CD4-positive, alpha-beta T cell treated with Interleukin-2 at 100 ng/mL for 4 hours (primary cell): ENCODE measurements at places on chromosomes 4 and X.
A peak's percentile ranks its signal among the peaks of the same experiment; 100 is the strongest.

GRCh38 chrX:14352511-14352910 is 176.8 kb upstream of the GLRA2 start:
- no peak for DNase-seq

DNA sequence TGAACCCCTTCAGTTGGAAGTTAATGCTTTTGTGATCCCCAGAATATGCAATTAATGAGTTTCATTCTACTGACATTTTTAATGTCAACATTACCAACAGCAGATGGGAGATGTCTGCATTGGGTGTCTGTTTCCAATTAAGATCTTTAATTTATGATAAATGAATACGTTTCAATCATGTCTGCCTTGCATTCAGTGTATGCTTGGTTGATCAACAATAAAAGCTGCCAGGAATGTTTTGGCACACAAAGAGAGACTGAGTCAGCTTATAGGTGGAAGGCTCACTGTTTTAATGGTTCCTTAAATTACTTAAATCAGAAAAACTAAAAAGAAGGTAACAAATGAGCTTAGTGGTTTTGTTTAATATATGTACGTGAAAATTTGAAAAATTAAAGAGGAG is 359.9 kb upstream of the CNKSR2 start:
- no peak for DNase-seq

- no peak for DNase-seq
Observed at GRCh38 chr4:169151671-169152070, 119.1 kb downstream of the SH3RF1 start.

GRCh38 chr4:36337665-36338185 is 56.3 kb downstream of the DTHD1 start:
- DNase-seq = no peak

GRCh38 chr4:98996056-98996764 is 689 bp downstream of the METAP1 start:
- peak; percentile 49 for DNase-seq

GRCh38 chr4:41331224-41331623 is 74.5 kb downstream of the UCHL1 start:
- DNase-seq = no peak

DNA sequence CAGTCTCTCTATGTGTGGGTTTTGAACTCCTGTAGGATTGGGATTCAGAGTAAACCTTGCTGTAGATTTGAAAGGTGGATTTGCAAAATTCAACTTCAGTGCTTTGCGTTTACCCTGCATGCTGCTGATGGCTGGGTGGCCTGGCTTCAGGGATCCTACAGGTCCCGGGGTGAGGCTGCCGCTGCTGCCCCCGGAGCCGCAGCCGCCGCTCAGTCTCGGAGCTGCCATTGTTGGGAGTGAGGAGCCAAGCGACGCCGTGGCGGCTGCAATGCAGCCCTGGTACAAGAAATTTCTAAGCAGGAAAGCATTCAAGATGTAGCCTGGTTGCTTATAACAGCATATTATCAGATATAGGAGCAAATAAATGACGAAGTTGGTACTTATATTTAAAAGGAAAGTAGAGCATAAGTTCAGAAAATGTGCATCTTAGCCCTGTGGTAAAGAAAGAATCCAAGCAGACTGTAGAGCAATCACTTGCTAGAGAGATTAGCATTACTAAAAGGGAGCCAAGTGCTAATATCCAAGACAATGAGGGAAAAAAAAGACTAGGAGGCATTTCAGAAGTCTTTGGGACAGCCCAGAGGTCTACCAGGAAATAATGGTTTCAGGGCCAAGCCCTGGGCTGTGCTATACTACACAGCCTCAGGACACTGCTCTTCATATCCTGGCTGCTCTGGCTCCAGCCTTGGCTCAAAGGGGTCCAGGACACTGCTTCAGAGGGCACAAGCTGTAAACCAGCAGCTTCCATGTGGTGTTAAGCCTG is 36.9 kb upstream of the CHIC1 start:
- no peak for DNase-seq

DNA sequence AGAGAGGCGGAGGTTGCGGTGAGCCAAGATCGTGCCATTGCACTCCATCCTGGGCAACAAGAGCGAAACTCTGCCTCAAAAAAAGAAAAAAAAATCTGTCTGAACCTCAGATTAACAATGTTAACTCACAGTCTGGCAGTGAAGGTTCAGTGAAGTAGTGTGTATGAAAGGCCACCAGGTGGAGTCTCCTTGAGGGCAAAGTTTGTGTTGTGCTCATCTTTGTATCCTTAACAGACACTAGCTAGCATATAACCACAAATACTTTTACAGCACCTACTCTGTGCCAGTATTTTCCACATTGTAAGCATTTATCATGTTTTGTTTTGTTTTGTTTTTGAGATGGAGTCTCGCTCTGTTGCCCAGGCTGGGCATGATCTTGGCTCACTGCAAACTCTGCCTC is 46.0 kb upstream of the MGST2 start:
- DNase-seq = no peak

DNA sequence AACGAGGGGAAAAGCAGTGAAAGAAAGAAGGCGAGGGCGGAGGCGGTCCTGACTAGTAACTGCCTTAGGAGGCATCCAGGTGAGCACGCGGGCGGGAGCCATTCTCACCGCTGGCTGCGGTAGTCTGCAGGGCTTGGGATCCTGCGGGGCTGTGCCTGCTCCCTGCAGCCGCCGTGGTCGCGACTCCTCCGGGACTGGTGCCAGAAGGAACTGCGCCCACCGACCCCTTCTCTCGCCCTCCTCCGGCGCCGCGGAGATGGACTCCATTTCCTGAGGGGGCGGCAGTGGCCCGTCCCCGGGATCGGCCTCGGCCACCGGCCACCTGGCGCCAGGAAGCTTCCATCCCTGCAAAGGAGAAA is 543 bp downstream of the NFXL1 start:
- peak; percentile 15 for DNase-seq

DNA sequence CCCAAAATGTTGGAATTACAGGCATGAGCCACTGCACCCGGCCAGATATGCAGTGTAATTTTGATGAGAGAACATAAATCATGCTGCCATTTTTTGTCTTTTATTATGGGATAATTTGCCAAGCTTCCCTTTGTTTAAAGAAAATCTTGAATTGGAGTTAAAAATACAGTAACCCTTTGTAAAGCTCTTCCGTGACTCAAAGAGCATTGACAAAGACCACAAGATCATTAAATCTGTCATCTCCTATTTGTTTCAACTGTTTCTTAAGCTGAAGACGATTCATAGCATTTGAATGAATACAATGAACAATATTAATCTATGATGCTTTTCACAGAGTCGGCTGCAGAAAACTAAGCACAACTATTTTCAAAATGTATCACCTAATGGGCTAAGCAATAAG is 132.6 kb downstream of the ANAPC4 start:
- no peak for DNase-seq

DNA sequence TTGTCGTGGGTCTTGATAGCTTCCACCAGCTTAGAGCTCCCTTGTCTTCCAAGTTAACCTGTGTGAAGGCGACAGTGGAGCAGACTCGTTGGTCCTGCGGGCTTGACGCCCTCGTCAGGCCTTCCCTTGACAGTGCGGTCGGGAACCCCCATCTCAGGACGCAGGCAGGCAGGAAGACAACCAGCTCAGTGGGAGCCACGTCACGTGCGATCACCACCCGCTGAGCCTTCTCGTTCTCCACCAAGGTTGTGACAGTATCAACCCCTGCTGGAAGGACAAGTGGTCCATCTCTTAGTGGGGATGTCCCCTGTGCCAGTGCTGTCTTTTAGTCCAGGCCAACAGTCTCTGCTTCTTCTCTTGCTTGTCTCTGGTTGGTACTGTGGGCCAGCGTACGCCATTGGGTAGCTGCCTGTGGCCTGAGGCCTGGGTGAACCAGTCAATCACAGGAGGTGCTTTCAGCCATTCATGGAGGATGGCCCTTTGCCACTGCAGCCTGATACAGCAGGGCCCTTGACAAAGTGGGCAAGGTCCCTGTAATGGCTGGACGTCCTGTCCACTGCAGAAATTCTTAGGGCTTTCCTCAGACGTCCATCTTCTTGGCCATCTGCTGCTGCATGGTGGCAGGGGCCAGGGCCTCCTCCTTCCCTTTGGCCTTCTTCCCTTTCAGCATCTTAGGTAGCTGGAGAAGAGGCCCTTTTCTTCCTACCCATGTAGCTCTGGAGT is 31.4 kb downstream of the RGS12 start:
- no peak for DNase-seq

DNA sequence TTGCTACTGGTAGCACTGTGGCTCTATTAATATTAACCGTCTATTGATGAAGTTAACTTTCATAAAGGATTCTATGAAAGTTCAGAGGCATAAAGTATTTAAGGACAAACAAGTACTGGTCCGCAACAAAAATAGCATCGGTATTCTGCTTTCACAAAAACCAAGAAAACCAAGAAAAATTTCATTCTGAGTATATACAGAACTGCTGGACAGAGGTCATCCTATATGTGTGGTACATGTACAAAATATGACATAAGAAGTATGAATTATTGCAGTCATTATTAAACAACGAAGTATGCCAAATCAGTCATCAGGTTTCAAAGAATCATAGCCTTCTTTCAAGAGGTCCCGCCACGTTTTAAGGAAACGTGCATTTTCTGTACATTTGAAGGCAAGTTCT is 2.4 kb downstream of the C4orf46 start:
- no peak for DNase-seq

DNA sequence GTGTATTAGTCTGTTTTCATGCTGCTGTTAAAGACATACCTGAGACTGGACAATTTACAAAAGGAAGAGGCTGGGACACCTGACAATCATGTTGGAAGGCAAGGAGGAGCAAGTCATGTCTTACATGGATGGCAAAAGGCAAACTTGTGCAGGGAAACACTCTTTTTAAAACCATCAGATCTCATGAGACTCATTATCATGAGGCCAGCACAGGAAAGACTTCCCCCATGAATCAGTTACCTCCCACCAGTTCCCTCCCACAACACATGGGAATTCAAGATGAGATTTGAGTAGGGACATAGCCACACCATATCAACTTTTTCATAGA is 11.2 kb downstream of the TENT5D start:
- DNase-seq = no peak

DNA sequence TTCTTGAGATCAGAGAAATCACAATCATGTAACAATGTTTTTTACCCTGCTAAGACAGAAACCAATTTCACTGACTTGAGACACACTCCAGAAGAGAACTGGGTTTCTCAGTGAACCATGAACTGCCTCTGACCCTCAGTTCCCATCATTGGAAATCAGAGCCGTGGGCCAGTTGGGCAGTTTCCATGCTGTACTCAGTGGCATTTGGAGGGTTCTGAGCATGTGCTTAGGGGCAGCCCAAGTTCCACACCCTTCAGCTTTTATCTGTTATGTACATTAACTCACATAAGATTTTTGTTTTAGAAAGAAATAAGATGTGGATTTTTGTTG is 77.9 kb downstream of the BTC start:
- no peak for DNase-seq

- DNase-seq = no peak
Observed at GRCh38 chr4:77538574-77539157, 67.0 kb upstream of the CXCL13 start.

GRCh38 chr4:60814549-60814948 is 385.6 kb upstream of the ADGRL3 start:
- no peak for DNase-seq

- no peak for DNase-seq
Observed at GRCh38 chr4:94274912-94275311, 67.2 kb downstream of the SMARCAD1 start.

- DNase-seq = peak; percentile 67
Observed at GRCh38 chrX:107654872-107655761, 26.8 kb downstream of the PRPS1 start.

- no peak for DNase-seq
Observed at GRCh38 chr4:8144359-8144758, 14.3 kb downstream of the ABLIM2 start.

- no peak for DNase-seq
Observed at GRCh38 chr4:87716371-87717265, 66.5 kb downstream of the DMP1 start.

DNA sequence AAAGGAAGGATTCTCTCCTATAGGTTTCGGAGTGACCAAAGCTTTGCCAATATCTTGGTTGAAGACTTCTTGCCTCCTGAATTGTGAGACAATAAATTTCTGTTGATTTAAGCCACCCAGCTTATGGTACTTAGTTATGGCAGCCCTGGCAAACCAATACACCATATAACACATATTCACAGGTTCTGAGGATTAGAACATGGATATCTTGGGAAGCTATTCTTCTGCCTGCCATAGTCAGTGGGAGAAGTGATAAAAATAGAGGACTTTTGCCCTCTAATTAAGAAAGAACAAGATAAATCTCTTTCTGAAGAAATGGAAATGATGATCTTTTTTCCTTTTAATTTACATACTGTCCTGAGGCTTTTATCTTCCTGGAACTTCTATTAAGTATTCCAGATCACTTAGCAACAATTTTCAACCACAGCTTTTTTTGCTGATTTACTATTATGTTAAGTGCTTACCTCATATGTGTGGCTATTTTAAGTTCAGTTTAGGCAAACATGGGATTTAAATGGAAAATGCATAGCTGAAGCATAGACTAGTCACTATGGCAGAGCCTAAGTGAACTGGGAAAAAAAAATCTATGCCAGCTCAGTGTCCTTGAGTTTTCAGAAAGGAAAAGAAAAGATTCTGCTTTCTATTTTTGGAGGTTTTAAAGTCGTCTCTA is 381.7 kb downstream of the STPG2 start:
- no peak for DNase-seq

- peak; percentile 55 for DNase-seq
Observed at GRCh38 chr4:144174401-144175067, 34.0 kb upstream of the GYPA start.

GRCh38 chr4:33386764-33387163 is 2666.6 kb downstream of the PCDH7 start:
- DNase-seq = no peak

DNA sequence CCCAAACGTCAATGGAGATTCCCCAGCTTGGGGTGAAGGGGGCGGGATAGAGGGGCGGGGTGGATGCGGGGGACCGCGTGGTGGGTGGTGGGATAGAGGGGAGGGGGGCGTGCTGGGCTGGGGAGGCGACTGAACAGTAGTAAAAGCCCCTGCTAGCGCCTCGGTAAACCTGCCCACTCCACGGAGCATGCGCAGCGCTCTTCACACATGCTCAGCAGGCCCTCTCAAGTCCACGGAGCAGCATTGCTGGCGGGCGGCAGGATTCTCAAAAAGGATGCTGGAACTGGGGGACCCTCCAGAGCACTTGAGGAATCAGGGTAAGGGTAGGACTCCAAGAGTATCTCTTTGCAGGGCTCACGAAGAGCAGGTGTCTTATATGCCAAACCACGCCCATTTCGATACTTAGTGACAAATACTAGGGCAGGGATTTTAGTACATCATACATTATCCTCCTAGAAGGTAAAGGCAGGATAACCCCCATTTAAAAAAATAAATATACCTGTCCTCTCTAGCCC is 378 bp upstream of the RPS6KA6 start:
- DNase-seq = no peak
